ENCODE measurements at places on chromosomes 11 and 22.

- DNase-seq, result no peak
These were observed 5.6 kb upstream of the SEC14L4 start for GRCh38 chr22:30511109-30511508.

DNA sequence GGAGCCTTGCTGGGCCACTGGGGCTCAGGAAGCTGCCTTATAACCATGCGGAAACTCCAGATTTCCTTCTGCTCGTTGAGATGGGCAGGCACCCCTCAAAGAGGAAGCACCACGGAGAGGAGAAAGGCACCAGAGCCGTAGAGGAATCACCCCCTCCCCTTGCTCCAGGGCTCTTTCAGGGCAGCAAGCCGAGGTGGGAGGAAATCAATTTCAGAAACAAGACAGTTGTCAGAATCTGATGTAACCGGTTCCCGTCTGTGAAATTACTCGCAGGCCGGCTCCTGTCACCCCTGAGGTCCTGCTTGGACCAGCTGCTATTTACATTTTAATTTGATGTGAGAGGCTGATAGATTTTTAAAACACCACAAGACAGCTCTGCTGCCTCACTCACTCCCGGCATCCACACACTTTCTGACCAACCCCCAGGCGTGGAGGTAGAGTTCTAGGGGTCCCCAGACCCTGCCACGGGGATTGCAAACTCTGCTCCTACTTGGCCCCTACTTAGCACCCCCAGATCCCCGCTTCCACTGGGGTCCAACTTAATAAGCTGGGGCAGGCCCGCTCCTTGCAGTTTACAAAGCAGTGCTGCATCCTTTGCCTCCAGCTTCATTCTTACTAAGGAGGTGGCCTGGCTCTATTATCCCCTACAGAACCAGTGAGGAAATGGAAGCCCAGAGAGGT, 162.5 kb downstream of the CEP164 start:
- no peak for DNase-seq

- no peak for DNase-seq
These were observed 88.1 kb downstream of the XRRA1 start for GRCh38 chr11:74860743-74861142.

DNA sequence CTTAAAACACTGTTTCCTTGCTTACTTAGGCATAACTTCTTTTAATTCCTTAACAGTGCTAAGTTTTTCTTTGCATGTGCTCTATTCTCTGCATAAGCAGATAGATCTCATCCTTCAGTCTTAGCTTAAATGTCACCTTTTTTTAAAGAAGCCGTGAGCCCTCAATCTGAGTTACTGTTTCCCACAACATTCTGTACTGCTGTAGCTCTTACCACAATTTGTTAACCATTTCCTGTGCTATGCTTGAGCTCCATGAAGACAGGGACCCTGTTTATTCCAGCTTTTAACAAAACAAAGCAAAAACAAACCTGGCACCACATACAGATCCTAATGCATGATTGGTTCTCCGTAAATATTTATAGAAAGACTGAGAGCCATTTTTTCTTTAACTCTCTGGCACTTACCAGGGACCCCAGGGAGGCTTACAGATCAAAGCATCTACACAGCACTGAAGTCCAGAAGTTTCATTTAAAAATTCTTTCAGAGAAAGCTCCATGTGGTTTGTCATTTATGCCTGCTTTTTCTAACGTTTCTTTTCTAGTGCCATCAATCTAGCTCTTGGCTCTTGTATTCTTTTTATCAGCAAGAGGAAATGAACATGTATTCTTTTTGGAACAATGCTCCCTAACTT, 74.9 kb downstream of the DYNC2H1 start:
- no peak for DNase-seq

GRCh38 chr22:49042066-49042465, 785.6 kb downstream of the BRD1 start:
- no peak for DNase-seq

DNA sequence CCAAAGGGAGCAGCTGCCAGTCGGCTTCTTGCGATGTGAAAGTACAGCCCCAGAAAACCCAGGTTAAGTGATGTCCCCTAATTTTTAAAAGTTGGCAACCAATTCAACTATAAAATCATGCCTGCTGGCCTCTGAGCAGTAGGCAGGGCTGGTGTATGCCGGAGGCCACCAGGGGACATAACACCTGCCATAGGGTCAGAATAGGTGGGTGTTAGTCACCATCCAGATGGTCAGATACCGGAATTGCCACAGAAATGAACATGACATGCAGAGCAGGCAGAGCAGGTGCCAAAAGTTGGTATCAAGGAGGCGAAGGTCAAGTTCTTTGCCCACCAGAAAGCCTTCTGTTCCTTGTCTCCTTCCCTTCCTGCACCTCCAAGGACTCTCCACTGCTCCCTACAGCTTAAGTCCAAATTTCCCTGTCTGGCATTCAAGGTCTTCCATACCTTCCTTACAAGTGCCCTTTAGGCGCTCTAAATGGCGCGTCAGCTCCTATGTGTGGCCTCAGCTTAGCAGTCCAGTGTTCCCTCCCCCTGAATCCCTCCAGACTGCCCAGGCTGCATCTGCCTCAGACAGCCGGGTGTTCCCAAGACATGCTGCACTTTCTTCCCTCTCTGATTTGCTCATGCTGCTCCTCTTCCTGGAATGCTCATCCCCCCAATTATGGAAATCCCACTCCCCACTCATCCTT, 45.1 kb downstream of the PTPRJ start:
- no peak for DNase-seq

GRCh38 chr11:123690485-123690884, 36.1 kb upstream of the SCN3B start:
- no peak for DNase-seq

DNA sequence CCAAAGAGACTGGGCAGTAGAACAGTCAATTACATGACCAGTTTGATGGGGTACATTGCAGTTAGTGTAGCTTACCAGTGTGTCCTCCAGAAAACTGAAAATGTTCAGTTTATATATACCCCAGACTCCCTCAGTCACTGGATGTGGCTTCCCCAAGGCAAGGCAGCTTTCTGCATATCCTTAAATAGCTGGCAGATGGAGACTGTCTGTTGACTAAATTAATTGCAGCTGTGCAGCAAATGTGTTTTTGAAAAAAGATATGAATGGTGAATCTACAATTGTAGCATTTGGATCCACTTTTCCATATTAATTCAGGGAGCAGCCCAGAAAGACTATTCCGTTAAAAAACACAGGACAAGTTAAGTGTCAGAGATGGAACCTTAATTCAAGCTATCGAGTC, 565.1 kb upstream of the CCDC179 start:
- no peak for DNase-seq

- no peak for DNase-seq
These were observed 106.9 kb downstream of the ADAMTS15 start for GRCh38 chr11:130555251-130555841.

GRCh38 chr11:65295001-65295400, 19.7 kb upstream of the CDC42EP2 start:
- DNase-seq, result no peak

- DNase-seq, result no peak
These were observed 59.1 kb upstream of the POU2AF1 start for GRCh38 chr11:111438168-111438567.

DNA sequence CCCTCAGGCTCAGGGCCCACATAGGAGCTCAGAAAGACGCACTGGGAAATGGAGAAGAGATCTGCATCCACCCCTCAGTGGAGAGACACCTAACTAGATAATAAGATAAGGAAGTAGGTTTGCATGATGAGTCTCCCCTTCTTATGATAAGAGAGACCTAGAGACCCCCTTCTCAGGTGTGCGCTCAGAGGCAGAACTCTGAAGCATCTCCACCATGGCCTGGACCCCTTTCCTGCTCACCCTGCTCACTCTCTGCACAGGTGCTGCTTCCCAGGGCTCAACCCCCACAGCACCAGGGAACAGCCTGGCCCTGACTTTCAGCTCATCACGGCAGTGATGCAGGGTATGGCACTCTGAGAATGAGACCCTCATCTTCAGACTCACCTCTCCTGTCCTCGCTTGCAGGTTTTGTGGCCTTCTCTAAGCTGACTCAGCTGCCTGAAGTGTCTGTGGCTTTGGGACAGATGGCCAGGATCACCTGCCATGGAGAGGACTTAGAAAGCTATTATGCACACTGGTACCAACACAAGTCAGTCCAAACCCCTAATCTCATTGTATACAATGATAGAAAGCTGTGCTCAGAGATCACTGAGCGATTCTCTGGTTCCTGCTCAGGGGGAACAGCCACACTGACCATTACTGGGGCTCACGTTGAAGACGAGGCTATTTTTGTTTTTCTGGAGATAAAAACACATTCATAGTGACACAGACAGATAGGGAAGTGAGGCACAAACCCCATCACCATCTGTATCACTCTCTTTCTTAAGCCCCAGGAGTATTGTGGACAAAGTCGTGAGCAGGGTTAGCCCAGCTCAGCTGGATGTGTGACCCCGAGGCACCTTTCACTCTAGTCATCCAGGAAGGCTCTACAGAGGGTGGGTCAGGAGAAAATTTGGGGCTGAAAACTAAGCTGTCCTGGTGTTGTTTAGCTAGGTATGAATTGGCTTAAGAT, 29.7 kb upstream of the IGLL5 start:
- DNase-seq, result no peak

DNA sequence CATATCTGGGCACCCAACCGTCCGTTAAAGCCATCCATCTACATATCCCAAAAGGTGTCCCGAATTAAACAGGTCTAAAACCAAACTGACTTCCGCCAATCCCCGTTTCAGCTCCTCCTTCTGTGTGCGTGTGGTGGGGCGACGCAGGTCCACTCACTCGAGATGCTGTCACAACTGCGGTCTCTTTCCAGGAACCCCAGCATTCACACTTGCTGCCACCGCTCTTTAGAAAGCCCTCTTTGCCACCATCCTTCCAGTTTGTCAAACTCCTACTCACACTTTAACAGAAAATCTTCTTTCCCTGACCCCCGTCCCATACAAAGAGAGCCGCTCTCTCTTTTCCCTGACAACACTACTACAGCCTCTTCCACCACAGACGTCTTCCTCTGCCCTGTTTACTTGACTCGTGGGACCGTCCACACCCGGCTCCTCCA, 467 bp downstream of the ESS2 start:
- no peak for DNase-seq

DNA sequence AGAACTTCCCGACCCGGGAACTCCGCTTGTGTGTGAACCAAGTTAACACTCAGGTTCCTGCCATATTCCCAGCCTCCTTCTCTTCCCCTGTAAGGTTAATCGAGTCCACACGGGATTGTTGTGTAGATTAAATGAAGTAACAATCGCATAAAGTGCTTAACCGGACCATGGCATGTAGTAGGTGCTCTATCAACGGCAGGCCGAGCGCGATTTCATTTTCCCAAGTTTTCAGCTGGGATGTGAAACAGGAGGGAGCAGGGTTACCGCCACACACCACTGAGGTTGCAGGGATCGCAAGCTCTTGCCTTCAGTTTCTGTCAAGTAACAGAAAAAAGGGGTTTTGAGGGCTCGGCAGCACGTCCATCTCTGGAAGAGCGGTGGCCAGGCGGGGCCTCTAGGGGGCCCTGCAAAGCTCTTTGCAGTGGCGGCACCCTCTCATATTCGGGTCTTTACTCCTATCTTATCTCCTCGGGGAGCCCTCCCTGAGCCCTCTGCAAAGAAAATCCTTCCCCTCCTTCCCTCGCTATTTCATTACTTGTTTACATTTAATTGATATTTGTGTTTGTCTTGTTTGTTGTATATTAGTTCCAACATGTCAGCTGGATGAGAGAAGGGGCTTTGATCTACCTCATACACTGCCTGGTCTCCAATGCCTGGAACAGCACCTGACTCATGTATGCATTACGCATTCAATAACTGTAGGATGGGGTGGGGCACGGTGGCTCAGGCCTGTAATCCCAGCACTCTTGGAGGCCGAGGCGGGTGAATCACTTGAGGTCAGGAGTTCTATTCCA, 816 bp upstream of the PLEKHA7 start:
- no peak for DNase-seq

DNA sequence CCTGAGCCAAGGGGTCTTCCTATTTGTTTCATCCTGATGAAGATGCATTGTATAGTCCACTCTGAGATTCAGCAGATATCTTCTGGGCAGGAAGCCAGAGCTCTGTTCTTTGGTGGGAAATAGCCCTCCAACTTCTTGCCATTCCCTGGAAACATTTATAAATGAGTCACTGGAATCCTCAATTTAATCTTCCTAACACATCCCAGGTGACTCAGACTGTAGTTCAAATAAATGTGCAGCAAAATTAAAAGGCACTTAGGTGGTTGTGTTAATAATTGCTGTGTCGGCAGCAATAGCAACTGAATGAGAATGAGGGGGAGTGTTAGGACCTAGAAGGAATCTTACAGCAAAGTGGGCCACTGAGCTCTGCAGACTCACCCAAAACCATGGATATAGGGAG, 108.6 kb downstream of the INSC start:
- no peak for DNase-seq

GRCh38 chr11:47551086-47551485, 1.8 kb downstream of the CELF1 start:
- no peak for DNase-seq

- DNase-seq, result no peak
These were observed 642 bp downstream of the NAA40 start for GRCh38 chr11:63939397-63939891.

DNA sequence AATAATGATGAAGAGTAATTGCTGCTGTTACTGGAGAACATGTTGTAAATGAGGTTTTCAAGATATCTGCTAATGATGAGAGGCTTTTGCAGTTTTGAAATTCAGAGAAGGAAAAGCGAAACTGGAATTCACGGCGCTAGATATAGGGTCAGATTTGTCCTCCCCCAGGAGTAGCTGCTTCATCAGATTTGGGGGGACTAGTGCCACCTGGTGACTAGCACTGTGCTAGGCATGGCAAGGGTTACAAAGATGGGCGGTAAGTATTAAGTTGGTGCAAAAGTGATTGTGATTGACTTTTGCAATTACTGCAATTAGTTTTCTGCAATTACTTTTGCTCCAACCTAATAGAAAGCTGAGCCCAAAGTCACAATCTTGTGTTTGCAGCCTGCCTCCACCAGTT, 879.9 kb upstream of the TENM4 start:
- no peak for DNase-seq

- DNase-seq, result no peak
These were observed 729.3 kb downstream of the NTM start for GRCh38 chr11:132099692-132100091.

GRCh38 chr11:112174789-112175598, at the start of gene BCO2:
TSS of gene BCO2 (plus strand) at chr11:112175512. CDS start at chr11:112175602, 90 bp downstream.
- no peak for DNase-seq

DNA sequence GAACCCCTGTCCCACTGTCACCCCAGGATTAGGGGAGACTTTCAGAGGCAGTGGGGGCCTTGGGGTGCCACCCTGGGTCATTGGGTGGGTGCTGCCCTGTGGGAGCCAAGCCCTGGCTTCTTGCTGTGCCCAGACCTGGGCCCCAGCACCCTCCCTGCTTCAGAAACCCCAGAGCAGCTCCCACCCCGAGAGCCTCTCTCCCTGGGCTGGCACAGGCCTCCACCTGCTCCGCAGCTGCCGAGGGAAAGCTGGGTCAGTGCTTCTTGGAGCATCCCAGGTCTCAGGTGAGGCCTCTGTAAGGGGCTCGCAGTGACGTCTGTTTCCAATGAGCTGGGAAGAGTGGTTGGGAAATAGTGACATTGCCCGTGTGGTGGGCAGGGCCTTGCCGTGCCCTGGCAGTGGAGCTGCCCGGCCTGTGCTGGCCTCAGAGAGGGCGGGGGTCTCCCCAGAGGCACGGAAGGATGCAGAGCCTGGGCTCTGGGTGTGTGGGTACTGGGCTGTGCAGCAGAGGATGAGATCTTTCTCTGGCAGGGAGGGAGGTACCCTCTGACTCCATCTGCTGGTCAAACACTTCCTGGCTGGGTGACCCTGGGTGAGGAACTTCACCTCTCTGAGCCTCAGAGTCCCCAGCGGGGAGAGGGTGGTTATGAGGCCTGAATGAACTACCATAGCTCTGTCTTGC, 23.0 kb downstream of the C22orf23 start:
- DNase-seq, result no peak

GRCh38 chr11:96197103-96197502, 145.9 kb downstream of the MAML2 start:
- DNase-seq, result no peak

- DNase-seq, result no peak
These were observed 3.9 kb downstream of the RASL10A start for GRCh38 chr22:29311464-29312217.

All from stimulated activated CD4-positive, alpha-beta T cell treated with anti-CD3 and anti-CD28 coated beads, Interleukin-15, amount 100 ng/mL, for 1 hour (primary cell).